ENCODE measurements at places on chromosomes 2 and 18.
A peak's percentile ranks its signal among the peaks of the same experiment; 100 is the strongest.

- DNase-seq = peak; percentile 44
These were observed 5.4 kb downstream of the CHMP3 start for GRCh38 chr2:86557836-86558235.

DNA sequence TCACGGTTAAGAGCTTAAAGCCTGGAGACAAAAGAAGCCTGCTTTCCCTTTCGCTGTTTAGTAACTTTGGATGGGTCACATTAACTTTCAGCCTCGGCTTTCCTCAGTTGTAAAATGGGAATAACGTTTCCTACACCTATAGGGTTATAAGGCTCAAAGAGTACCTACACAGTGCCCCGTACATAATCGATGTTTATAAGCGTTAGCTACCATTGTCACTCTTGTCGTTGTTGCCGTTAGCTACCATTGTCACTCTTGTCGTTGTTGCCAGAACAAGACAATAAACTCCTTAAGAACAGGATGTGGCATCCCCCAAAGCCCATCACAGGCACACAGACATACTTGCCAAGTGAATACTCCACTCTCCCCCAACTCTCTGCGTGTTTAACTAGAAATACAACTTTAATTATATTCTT lies 901 bp upstream of the MFSD6 start:
- DNase-seq = no peak

- peak; percentile 75 for DNase-seq
These were observed 663.6 kb downstream of the IRS1 start for GRCh38 chr2:226135861-226136548.

GRCh38 chr2:113282747-113283533 lies 4.2 kb upstream of the PAX8 start:
- DNase-seq = peak; percentile 76

DNA sequence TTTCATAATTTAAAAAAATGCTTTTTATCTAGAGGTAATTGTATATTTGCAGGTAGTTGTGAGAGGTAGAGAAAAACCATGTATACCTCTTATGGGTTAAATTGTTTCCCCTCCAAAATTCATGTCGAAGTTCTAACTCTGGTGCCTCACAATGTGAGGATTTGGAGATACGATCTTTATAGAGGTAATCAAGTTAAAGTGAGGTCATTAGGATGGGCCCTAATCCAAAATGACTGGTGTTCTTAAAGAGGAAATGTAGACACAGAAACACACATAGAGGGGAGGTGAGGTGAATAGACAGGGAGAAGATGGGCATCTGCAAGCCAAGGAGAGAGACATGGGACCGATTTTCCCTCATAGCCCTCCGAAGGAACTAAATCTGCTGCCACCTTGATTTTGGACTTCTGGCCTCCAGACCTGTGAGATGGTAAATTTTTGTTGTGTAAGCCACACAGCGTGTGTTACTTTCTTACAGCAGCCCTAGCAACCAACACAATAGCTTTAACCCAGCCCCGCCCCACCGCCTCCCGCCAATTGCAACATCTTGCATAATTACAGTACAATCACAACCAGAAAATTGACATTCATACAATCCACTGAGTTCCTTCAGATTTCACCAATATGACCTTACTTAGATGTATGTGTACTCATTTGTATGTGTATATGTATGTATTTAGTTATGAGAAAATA lies 208.9 kb downstream of the MIB1 start:
- no peak for DNase-seq

DNA sequence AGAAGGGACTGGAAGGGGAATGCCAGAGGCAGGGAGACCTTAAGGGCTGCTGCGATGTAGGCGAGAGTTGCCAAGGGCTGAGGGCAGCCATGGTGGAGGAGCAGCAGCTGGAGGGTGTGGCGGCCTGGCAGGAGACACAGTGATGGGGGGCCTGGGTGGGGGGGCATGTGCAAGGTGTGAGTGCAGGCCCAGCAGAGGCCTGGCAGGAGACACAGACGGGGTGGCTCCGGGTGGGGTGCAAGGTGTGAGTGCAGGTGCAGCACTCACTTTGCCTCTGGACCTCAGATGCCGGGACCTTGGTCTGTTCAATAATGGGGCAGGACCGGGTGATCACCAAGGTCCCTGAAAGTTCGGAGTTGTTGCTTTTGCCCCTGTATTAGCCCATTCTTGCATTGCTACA lies 76.2 kb upstream of the ODC1 start:
- DNase-seq = no peak

- DNase-seq = no peak
These were observed 509.7 kb downstream of the TDRD15 start for GRCh38 chr2:21633466-21633865.

- DNase-seq = peak; percentile 12
These were observed 1.7 kb downstream of the EVA1A start for GRCh38 chr2:75558786-75559679.
